Activated CD8-positive, alpha-beta memory T cell treated with anti-CD3 and anti-CD28 coated beads, Interleukin-2, amount 50 U/mL, for 4 hours (primary cell): ENCODE measurements at places on chromosomes 13 and 19.
A peak's percentile ranks its signal among the peaks of the same experiment; 100 is the strongest.

GRCh38 chr19:48518207-48518606, 6.6 kb upstream of the LMTK3 start:
- DNase-seq = no peak

DNA sequence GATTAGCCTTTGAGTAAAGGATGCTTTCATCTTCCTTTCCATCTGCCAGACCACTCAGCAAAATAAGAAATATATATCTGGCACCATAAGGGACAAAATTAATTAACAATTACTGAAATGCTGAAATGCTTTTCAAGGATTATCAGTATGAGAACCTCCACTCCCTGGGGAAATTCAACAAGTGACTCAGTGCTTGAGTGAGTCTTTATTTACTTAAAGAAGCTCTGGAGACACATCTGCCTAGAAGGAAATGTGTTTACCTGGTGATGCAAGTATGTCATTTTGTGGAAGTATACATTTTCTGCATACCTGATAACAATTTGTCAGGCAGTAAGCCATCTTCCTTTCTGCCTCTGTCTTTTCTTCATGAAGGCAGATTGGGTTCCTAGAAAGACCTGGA, 23.4 kb downstream of the ZNF560 start:
- no peak for DNase-seq

- DNase-seq = no peak
These were observed 42.4 kb upstream of the RFC3 start for GRCh38 chr13:33775339-33776108.

DNA sequence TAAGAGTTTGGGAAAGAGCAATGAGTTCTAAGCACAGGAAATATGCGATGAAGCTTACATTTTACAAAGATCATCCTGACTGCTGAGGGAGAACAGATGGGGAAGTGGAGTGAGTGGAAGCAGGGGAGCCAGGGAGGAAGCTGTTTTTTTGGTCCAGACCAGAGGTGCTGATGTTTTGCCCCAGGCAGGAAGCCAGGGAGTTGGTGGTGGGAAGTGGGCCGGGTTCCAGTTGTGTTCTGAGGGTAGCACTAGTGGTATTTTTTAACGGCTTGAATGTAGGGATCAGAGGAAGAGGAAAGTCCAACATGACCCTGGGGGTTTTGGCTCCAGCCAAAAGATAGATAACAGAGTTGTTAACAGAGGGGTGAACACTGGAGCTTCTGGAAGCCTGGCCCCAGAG, 20.7 kb upstream of the OLFM4 start:
- no peak for DNase-seq

GRCh38 chr13:29621051-29621800, 25.7 kb upstream of the SLC7A1 start:
- DNase-seq = no peak

GRCh38 chr13:114022876-114023275, 49.0 kb upstream of the C13orf46 start:
- no peak for DNase-seq

- DNase-seq = no peak
These were observed 4.2 kb downstream of the SNRPA start for GRCh38 chr19:40755248-40755624.

DNA sequence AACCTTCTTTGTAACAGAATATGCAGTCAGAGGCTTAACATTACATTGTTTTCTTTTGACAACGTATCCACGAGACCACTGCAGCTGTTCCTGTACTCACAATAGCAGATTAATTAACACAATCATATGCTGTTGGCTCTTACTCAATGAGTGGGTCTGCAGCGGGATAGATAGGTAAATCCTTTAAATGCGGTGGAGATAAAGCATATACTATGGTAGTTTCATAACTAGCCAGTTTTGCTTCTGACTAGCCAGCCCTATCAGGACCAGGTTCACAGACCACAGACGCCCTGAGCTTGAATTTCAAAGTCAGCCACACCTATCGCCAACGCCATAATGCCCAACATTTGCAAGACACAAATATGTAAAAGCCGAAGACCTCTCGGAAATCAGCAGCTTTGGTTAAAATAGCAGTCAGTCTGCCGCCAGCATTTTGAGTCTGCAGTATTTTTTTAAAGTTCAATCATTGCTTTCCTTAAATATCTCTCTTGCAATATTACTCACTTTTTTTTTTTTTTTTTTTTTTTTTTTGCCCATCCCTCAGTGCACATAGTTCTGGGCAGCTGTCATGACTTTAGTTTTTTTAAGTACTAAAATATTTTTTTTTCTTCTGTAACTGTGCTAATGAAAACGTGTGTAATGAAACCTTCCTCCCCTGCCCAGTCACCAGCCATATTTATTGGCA, 120.5 kb downstream of the ZNF536 start:
- no peak for DNase-seq

- no peak for DNase-seq
These were observed 1.7 kb downstream of the ERCC5 start for GRCh38 chr13:102847272-102848234.

DNA sequence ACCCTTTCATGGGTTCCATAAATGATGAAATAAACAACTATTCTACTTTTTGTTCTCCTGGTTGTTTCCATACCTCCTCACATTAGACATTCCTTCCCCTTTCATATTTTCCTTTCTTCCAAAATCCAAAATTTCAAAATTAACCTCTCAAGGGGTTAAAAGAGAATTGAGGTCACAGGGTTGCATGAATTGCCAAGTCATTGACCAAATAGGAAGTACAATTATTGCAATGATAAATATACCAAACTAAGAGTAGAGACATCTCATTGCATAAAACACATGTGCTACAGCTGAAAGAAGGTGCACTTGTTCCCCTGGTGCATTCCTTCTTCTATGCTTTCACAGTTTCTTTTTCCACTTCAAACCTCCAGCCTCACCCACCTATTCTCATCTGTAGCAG, 136.1 kb downstream of the KCTD12 start:
- DNase-seq = no peak

DNA sequence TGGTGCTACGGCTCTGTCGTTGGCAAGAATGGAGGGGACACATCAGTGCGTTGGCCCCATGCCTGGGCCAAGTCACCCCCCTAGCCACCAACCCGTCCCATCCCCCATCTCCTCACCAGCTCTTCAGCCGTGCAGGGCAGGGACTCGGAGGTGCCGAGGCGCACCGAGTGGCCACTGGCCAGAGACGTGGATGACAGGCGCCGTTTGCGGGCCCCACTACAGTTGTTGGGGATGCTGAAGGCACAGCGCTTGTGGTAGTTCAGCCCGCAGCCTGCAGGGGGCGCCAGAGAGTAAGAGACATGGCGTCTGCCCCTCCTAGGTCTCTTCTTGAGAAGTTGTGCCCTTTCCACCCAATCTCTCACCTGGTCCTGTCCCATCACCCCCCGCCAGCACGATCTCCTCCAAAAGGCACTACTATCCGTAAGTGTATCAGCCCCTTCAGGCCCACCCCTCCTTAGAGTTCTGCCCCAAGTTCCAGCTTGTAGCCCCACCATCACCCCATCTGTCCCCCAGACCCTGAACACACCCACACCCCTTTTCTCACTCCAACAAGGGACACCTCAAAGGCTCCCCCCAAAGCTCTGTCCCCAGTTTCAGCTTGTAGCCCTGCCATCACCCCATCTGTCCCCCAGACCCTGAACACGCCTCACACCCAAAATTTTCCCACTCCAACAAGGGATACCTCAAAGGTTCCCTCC, 12.4 kb downstream of the PRKD2 start:
- peak; percentile 92 for DNase-seq

DNA sequence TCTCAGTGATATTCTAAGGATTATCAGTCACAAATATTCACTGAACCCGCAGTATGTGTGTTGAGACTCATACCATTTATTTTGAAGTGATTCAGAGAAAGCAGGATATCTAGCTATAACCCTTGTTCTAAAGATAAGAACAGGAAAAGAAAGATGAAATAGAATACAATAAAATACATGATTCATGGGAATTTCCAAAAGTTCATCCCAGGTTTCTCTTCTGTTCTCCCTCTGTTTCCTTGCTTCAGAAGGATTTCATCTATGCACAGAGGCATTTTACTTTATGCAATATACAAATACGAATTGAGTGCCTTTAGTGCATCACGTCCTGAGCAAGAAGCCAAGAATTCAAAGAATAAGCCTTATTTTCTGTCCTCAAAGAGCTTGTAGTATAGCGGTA, 274.4 kb upstream of the GPC6 start:
- no peak for DNase-seq

DNA sequence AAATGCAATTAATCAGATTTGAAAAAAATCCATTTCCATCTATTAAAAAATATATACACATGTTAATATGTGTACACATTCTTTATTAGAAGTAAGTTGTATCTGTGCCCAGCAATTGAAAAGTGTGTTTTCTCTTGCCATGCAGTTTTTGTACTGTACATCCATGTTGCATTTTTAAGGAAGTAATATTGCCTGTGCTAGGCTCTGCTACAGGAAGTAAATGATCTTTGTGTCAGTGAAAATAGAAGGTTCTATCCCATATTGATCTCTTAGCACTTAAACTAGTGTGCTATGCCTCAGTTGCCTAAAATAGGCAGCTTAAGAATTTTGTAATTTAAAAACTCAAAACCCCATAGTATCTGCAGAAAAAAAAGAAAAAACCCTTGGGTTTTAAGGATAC, 122.5 kb downstream of the CDK8 start:
- DNase-seq = no peak

- no peak for DNase-seq
These were observed 269.3 kb downstream of the UQCRFS1 start for GRCh38 chr19:28943651-28944050.
